CD8-positive, alpha-beta memory T cell (primary cell): ENCODE measurements at places on chromosomes 2 and 18.

DNA sequence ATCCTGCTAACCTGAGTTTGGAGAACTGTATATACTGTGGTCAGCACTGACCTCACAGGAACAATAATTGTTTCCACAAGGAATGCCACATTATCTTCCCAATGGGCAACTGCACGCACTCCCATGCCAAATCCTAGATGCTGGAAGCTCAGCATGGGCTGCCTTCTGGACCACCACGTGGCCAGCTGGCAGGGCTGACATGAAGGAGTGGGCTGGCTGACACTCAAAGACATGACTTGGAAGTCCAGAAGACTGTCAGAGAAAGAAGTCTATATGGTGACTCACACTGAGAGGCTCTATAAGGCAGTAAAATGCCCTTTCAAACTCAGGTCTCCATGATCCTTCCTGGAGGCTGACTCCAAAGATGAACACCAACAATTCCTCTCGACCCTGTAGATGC, 98.4 kb upstream of the RNF152 start:
- no peak for DNase-seq

GRCh38 chr2:69616755-69617154, 26.8 kb downstream of the AAK1 start:
- peak; percentile 34 for DNase-seq

DNA sequence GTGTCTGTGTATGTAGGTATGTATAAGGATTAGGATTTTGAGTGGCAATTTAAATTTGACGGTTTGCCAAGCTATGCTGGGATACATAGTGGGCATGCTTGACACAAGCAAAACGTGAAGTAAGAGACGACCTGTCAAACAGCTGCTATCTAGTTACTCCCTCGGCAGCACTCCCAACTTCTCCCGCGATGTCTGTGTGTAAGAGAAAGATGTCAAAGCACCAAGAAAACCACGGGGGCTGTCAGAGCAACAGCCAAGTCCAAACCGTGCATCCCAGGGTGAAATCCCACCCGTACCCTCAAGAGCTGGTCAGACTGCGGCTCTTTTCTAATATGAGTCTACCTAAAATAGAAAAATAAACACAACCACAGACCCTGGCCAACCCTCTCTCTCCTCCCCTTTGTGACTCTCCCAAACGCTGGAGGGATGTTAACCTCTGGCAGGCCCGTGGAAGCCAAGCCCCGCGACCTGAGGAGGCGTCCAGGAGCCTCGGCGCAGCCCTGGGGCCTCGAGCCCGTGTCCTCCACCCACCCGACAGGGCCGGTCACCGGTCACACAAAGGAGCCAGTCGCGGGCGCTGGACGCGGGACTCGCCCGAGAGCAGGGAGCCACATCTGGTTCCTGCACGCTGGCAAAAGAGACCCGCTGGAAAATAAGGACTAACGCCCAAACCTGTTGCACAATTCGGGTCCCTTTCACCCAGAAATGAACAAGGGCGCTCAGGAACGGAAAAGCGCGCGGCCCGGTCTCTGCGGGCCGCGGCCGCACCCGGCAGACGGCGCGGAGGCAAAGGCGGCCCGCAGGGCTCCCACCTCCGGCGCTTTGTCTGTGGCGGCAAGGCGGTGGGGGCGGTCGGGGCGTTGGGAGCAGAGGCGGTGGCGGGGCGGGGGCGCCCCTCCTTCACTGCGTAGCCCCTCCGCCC, 925 bp downstream of the SESTD1 start:
- no peak for DNase-seq

- no peak for DNase-seq
Observed at GRCh38 chr2:937530-937929, 13.1 kb upstream of the SNTG2 start.

GRCh38 chr2:54295911-54296310, 39.9 kb upstream of the TSPYL6 start:
- DNase-seq, result no peak
